Bronchial epithelial cell (primary cell): ENCODE measurements at places on chromosomes 5 and 9.

GRCh38 chr5:139690064-139690802 is 42.1 kb downstream of the CXXC5 start:
- DNase-seq: no peak

- no peak for DNase-seq
Observed at GRCh38 chr5:150026682-150027172, 26.2 kb downstream of the HMGXB3 start.

DNA sequence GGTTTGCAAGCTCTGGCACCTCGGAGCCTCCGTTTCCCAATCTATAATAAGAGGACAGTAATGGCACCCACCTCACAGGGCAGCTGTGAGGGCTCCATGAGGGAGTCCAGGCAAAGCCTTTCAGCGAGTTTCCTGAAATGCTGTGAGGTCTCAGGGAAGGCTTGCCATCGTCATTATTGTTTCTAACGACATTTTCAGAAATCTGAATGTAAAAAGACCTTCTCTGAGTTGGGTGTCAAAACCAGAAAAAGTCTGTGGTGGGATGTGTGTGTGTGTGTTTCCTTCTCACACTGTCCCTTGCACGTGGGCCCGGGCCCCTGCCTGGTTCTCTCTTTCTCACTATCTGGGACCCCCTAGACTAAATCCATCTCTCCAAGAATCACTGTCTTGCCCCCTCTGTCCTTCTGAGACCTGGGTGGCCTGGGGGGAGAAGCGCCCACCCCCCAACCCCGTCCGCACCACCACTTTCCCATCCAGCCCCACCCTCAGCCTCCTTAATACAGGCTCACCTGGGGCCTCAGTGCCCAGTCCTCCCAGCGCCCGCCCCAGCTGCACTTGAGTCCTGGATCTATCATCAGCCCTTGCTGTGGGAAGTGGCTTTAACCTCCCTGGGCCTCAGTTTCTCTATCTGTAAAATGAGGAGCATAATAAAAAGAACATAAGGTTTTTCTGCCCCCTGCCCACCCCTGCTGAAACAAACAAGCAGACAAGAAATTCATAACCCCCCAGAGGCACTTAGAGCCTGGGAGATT is 180.3 kb downstream of the C9orf50 start:
- no peak for DNase-seq

DNA sequence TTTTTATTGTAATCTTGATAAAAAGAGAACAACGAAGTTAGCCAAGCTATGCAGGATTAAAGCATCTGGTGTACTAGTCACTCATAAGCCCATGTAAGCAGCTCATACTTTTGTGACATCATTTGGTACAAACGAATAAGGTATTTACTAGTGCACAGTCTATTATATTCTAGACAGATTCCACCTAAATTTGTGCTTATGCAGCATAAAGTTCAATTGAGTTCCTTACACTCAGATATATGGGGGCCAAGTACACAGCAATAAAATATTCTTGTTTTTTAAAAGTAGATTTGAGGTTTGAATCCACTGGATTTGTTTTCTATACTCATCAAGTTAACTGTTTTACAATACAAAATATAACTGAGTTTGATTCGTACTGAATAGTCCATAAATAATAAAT is 1621.2 kb downstream of the MAT2B start:
- DNase-seq: no peak

DNA sequence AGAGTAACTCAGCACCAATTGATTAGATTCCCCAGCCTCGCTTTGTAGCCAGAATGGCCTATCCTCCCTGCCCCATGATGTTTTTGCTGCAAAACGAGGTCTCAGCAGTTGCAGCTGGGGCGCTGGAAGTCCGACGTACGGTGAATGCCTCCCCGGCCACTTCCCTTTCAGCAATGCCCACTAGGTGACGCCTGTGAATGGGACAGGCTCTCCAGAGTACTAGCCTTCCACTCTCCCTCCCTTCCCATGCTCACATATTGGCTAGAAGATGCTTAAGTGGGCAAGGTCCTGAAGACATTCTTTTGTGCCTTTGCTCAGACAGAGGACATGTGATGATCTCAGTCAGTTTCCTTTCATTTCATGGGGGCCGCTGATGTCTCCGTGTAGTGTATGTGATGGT is 50.8 kb downstream of the DMRT2 start:
- peak; percentile 28 for DNase-seq

GRCh38 chr5:2591777-2592453 is 159.6 kb downstream of the IRX2 start:
- DNase-seq: no peak

GRCh38 chr5:174412941-174413340 is 311.4 kb upstream of the MSX2 start:
- no peak for DNase-seq

GRCh38 chr5:87008751-87009560 is 258.7 kb upstream of the RASA1 start:
- DNase-seq: no peak

- DNase-seq: no peak
Observed at GRCh38 chr9:120710110-120710981, 3.9 kb downstream of the MEGF9 start.

DNA sequence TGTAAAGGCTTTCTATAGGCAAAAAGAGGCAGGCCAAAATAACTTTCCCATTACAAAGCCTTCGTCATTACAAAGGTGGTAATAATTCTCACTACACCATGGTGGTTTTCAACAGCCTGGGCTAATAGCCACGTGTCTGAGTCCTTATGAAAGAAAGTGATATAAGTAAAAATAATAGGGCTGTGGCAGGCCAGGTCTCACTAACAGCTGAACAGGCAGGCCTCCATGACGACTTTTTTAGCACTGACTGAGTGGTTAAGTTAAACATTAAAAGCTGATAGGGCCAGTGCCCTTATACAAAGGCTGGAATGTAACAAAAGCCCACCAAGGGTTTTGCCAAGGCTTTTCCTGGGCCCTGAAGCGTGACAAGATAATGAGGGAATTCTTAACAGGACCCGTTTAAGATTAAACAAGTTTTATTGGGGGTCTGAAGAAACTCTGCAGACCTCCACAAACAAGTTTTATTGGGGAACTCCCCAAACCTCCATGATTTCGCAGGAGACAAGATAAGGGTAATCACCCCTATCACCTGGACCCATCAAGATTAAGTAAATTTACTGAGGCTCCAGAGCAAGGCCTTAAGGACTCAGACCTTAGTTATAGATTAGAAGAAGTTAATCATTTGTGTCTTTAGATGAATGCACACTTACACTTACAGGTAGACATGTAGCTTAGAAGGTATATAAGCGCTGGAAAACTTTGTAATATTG is 412.9 kb downstream of the CHSY3 start:
- peak; percentile 53 for DNase-seq

GRCh38 chr5:180341595-180341994 is 11.5 kb downstream of the GFPT2 start:
- DNase-seq: no peak

DNA sequence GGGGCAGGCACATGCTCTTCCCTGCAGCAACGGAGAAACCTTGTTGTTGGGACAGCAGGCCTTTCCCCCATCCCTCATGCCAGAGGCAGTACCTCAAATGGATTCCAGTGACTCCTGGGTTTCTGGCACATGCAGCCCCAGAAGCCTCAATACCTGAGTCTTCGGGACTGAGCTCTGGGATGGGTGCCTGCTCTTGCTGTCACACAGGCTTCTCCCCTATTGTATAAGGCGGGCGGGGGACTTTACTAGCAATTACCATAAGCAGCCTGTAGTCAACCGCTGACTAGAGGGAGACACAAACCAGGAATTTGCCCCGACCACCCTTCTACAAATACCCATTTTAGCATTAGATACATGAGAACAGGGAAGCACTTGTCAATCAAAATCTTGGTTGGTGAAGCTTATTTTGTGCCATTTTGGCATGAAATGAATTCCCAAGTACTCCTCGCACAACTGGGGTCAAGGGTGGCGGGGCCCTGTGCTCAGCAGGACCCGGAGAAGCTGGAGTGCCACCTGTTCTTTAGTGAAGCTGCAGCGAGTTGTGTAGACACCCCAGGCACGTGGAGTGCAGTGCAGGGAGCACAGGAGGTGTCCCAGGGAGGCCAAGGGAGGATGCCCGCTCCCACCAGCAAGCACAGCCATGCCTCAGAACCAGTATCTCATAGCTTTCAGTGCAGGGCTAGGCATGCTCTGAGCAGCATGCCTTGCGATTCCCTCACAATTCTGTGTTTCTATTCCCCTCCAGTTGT is 21.2 kb downstream of the S1PR3 start:
- no peak for DNase-seq

GRCh38 chr9:95065224-95065623 is 252.3 kb downstream of the FANCC start:
- no peak for DNase-seq

DNA sequence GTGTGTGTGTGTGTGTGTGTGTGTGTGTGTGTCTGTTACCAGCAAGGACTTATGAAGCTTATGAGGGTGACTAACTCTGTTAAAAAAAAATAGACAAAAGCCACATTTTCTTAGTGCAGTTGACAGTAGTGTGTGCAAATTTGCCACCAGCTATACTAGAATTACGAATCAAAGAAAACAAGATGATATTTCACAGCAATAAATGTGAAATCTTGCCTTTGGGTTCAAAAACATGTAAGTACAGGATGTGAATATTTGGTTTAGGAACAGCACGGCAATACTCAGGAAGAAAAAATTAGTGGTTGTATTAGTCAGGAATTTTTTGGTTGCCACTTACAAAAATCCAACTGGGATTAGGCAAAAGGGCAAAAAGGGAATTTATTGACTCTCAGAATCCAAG is 117.4 kb downstream of the NPR3 start:
- peak; percentile 13 for DNase-seq

DNA sequence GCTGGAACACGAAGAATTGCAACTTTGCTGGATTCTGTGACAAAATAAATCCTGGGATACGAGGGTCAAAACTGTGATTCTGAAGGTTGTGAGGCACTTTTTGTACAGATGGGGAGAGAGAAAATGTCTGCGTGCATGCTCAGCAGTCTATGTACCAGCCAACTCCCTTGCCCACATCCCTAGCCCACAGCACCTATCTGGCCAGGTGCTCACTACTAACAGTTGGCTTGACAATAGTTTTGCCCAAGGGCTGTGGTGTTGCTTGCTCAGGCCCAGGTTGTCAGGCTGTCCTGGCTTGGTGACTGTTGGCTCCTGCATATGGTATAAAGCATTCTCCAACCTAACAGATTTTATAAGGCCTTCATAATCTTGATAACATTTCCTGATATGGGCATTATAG is 102.0 kb downstream of the DMRT2 start:
- DNase-seq: no peak

GRCh38 chr5:14110680-14111079 is 32.5 kb upstream of the TRIO start:
- DNase-seq: peak; percentile 70

- DNase-seq: no peak
Observed at GRCh38 chr5:90967443-90967842, 408.8 kb downstream of the ADGRV1 start.

- DNase-seq: no peak
Observed at GRCh38 chr9:77013932-77014596, 5.4 kb upstream of the FOXB2 start.

GRCh38 chr9:77725820-77726219 is 77.7 kb upstream of the GNA14 start:
- DNase-seq: no peak

- DNase-seq: no peak
Observed at GRCh38 chr9:18863791-18864190, 169.2 kb downstream of the SAXO1 start.

GRCh38 chr5:96597438-96598020 is 64.6 kb upstream of the CAST start:
- peak; percentile 54 for DNase-seq

- DNase-seq: no peak
Observed at GRCh38 chr5:67019065-67019845, 177.3 kb downstream of the CD180 start.

- no peak for DNase-seq
Observed at GRCh38 chr5:113250341-113250953, 184.3 kb downstream of the TSSK1B start.

GRCh38 chr9:29211003-29211579 is 1637.8 kb upstream of the C9orf72 start:
- DNase-seq: no peak

DNA sequence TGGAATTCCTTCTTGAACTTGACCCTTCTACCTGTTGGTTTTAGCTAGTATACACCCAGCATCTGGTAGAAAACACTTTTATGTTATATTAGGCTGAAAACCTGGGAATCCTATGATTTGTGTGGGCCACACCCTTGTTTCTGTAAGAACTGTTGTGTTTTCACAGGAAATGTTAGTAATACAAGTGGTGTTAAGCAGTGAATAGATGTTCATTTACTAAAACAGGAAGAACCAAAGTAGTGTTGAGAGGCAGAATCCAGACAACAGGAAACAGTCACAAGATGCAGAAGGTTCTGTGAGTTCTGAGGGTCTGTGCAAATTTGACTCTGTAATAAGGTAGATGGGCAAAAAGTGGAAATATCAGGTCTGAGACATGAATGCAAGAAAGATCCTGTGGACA is 73.0 kb upstream of the RAI14 start:
- peak; percentile 69 for DNase-seq

- no peak for DNase-seq
Observed at GRCh38 chr9:129027685-129028191, 393 bp downstream of the SH3GLB2 start.

- no peak for DNase-seq
Observed at GRCh38 chr9:109908459-109909390, 128.7 kb downstream of the PALM2AKAP2 start.

- DNase-seq: peak; percentile 59
Observed at GRCh38 chr9:86731511-86732063, 215.7 kb downstream of the GAS1 start.

GRCh38 chr5:116153687-116154174 is 68.9 kb downstream of the COMMD10 start:
- DNase-seq: no peak

DNA sequence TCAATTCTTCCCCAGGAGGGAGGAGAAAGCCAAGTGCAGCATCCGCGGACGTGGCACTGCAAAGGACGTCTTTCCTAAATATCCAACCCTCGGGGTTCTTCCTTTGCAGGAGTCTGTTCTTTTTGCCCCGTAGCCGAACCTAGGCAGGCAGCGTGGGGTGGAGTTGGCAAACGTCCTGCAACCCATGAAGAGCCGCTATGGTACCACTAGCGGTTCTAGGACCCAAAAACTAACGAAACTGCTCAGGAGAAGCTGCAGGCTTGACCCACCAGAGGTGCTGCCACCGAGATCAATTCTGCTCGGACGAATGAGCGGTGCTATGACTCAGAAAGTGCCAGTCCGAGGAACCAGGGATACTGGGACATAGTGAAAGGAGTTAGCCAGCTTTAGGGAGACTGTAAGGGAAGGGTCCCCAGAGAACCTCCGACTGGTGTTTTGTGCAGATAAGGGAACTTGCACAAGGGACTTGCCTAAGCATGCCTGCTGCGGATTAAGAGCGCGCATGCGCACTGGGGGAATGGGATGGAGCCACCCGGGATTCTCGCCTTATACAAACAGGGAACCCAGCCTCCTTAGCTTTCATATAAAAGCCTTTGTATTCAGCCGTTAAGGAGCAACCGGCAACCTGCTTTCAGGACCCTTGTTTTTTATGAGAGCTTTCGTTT is 32.7 kb downstream of the ANXA2R start:
- peak; percentile 90 for DNase-seq

- DNase-seq: peak; percentile 37
Observed at GRCh38 chr5:172910828-172911627, 48.2 kb upstream of the RPL26L1 start.

DNA sequence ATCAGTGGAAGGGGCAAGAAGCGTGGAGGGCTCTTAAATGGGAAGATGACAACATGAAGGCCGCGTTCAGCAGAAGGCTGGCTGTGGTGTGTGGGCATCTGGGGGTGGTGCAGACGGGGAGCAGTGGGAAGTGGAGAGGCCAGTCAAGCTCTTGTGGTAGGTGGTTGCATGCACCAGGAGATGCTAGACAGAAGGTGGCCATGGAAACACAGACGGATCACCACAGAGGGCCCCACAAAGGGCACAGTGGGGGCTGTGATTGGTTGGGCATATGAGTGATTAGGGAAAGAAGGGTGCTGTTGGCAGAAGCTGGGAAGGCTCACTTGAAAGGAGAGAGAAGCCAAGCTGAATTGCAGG is 14.7 kb downstream of the MTMR12 start:
- DNase-seq: no peak
